ENCODE measurements at places on chromosomes 6 and 20.
A peak's percentile ranks its signal among the peaks of the same experiment; 100 is the strongest.

- no peak for DNase-seq
Observed at GRCh38 chr6:157478926-157479325, 97.9 kb downstream of the ZDHHC14 start.

DNA sequence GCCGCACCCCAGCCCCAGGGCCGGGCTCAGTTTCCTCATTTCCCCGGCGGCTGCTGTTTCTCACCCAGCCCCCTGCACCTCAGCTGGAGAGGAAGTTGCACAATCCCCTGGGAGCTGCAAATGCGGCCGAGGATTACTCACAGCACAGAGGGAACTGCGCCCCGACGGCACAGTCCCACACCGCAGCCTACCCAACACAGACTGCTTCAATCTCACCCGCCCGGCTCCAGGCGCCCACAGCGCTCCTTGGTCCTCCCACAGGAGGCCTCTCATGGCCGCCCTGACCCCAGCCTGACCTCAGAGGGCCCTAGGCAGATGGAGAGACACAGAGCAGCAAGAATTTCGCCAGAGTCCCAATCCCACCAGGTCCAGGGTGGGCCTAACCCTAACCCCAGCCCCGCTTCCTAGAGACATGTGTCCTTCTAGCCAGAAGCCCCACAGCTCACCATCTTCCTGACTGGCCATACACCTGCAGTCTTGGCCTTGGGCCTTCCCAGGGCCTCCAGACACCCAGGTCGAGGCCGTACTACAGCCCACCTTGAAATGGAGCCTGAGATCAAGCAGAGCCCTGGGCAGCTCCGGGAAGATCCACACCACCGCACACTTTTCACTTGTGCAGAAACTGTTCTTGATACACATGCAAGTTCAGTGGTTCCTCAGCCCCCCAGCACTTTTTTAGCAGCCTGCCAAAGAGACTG lies 11.7 kb downstream of the TFEB start:
- DNase-seq, result no peak

GRCh38 chr20:8005575-8006366 lies 13.8 kb downstream of the TMX4 start:
- DNase-seq, result no peak

DNA sequence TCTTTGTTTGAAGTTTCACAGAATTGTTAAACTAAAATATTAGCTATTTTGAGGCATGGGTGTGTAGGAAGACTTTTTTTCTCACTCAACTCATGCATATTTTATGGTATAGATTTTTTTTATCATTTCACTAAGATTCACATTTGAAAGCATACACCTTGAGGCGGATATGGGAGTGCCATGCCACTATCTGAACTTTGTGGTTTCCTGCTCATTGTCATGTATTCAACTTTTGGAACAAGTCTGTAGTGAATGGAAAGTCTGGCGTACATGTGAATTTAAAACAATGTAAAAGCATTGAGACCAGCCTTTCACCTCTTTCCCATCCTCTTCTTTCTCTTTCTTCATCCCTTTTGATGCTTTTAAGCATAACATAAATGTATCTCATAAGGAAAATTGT lies 147.9 kb downstream of the TPBG start:
- no peak for DNase-seq

GRCh38 chr6:79632580-79632979 lies 1.5 kb downstream of the SH3BGRL2 start:
- no peak for DNase-seq

GRCh38 chr6:127345521-127345920 lies 2.1 kb upstream of the ECHDC1 start:
- DNase-seq, result no peak

- DNase-seq, result no peak
Observed at GRCh38 chr6:45710304-45710821, 305.3 kb downstream of the CLIC5 start.

GRCh38 chr6:163705923-163706322 lies 291.4 kb downstream of the QKI start:
- DNase-seq, result no peak

GRCh38 chr20:2509468-2509781 lies 710 bp upstream of the ZNF343 start:
- DNase-seq, result no peak

DNA sequence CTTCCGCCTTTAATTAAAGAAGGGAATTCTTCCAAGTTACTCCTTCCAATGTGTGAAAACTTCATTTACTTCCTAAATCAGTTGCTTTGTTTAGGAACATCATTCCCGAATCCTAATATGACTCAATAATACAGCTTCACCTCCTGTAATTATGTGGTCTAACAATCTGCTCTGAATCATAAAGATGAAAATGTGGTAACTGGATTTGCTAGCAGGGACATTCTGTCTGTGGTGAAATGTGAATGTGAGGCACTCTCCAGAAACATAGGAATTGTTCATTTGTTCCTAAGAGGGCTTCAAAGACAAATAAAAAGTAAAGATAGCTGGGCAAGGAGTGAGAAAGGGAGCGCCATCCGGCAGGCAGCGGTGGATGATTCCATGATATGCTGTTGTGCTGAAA lies 678.1 kb downstream of the KIF16B start:
- DNase-seq, result no peak

DNA sequence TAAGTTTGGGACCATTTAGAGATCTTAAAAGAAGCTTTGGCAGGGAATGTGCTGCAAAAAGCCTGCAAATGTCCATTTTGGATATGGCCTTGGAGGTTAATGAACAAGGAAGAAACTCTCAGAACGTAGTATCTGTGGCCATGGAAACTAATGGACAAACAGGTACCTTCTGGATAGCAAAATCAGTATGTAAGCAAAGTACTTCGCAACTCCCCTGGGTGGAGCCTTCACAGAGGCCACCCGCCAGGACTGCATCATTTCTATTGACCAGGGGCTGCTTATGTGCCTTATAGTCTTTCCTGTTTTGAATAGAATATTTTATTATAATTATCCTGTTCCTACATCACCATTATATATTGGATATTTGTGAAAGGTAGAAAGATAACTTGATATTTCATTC lies 510.8 kb upstream of the SYNCRIP start:
- DNase-seq, result no peak

GRCh38 chr6:26251354-26252076 lies 113.5 kb upstream of the BTN3A2 start:
- peak; percentile 34 for DNase-seq

DNA sequence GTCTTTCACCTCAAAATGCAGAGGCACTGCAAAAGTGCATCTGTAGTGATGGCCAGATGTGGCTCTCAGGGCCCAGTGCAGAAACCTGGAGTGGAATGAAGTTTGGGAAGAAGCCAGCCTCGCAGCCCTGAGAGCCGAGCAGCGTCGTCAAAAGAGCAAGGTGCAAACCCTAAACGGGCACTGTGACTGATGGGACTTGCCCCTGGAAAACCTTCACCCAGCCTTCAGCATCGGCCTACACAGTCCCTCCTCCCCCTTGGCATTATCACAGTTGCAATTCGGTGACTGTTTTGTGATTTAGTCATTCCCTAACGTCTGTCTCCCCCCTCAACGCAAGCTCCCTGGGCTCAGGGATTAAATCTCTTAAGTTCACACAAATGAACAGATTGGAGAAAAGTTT lies 38.6 kb downstream of the TAF4 start:
- DNase-seq, result no peak

- DNase-seq, result no peak
Observed at GRCh38 chr6:54873599-54873998, 27.0 kb downstream of the FAM83B start.

GRCh38 chr6:44668391-44668930 lies 281.0 kb downstream of the CDC5L start:
- no peak for DNase-seq

DNA sequence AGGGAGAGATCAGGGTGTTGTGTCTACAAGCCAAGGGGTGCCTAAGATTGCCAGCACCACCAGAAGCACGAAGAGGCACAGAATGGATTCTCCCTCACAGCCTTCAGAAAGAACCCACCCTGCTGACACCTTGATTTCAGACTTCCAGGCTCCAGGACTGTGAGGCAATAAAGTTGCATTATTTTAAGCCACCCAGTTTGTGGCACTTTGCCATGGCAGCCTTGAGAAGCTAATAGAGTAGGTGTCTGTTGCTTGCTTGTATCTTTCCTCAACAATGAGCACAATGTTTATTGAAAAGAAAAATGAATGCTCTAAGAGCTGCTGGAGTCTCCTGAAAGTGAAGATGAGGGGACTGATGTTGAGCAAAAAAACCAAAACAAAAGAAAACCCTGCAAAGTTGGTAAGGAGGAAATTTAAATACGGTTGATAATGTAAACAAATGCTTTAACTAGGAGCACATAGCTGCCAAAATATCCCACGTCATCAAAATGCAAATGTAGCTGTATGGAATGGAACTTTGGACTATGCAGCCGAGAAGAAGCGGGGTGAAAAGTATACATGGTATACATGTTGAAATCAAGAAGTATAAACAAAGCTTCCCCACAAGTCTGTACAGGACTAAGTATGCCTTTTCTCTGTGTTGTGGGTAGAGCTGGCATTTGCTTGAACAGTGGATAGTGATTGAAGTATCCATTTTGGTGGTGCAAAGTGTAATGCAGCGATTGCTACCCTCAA lies 8.0 kb downstream of the IL20RA start:
- DNase-seq, result no peak

- DNase-seq, result no peak
Observed at GRCh38 chr20:13753436-13754036, 31.2 kb downstream of the ESF1 start.

- no peak for DNase-seq
Observed at GRCh38 chr6:80272988-80273387, 166.5 kb downstream of the BCKDHB start.

GRCh38 chr20:62252342-62252966 lies 14.1 kb downstream of the OSBPL2 start:
- DNase-seq, result no peak

- no peak for DNase-seq
Observed at GRCh38 chr6:143936778-143937667, 71.0 kb downstream of the PLAGL1 start.

All from activated naive CD4-positive, alpha-beta T cell (primary cell).